ENCODE measurements at places on chromosomes 3 and 15.

DNA sequence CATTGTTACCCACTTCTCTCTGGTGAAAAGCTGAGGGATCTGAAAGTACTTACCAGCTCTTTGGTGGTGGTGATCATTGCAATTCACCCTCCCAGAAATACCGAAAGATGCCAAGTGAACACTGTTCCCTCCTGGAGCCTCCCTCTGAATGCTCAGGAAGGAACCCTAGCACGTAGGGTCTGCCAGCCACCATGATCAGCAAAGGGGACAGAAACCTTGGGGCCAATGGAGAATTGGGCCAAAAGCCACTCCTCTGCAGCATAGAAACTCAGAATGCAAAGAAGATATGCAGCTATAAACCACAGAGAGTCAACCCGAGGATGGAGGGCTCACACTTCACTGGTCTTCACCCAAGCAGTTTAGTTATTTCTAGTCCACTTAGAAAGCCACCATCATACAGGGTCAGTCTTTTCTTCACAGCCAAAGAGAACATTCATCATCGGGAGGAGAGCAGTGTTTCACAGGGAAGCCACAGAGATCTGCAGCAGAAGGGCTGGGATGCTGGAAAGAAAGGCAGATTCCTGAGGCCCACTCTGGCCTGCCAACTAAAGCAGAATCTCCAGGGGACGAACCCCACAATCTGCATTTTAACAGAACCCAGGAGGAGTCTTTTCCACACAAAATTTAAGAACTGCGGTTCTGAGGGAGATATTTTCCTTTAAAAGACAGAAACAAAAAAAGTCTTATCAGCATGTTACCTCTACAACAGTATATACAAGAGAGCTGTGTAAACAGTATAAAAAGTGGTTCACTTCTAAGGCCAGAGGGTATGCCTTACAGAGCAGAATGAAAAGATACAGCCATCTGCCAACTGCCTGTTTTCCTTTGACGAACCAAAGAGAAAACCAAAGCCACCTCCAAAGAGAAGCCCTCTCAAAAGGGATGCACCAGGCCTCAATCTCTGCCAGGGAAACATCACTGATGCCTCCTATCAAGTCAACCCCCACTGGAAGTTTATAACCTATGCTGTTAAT lies 11.3 kb downstream of the TBC1D2B start:
- no peak overlapping the region for H3K4me3 ChIP-seq
- peaks cover 54% of the 10 kb centered on the region for H3K4me1 ChIP-seq
- H3K27ac ChIP-seq, result peak overlapping the region; percentile 68
- no peaks in the 10 kb centered on the region for H3K36me3 ChIP-seq
- no peak for DNase-seq

GRCh38 chr3:42184651-42185443 lies 81.1 kb downstream of the CCK start:
- H3K4me1 ChIP-seq, result peaks cover 12% of the 10 kb centered on the region
- peak; percentile 79 for DNase-seq
- H3K4me3 ChIP-seq, result no peak overlapping the region

- no peak overlapping the region for H3K4me3 ChIP-seq
- no peaks in the 10 kb centered on the region for H3K27me3 ChIP-seq
- H3K36me3 ChIP-seq, result no peaks in the 10 kb centered on the region
- H3K4me1 ChIP-seq, result peaks cover 7% of the 10 kb centered on the region
- no peak overlapping the region for H3K27ac ChIP-seq
Observed at GRCh38 chr15:55868707-55869106, 124.7 kb downstream of the NEDD4 start.

GRCh38 chr3:70527026-70527425 lies 214.6 kb upstream of the MDFIC2 start:
- H3K27ac ChIP-seq, result no peak overlapping the region
- peak; percentile 8 for DNase-seq
- no peaks in the 10 kb centered on the region for H3K36me3 ChIP-seq

DNA sequence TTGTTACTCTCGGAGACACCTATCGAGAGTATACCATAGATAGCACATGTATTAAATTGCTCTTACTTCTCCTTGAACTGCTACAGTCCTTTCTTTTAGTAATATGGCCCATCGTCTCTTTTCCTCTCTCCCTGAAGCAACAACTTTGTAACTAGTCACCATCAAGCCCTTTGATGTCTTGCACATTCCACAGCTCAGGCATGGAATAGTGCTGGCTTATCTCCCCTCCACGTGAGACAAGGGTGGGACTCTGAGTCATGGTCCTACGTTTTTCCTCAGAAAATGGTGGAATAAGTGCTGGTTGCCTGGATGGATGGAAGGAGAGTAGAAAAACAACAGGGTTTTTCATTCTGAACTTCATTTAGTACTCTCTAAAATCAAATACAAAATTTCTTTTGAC lies 163.3 kb upstream of the MBNL1 start:
- H3K27ac ChIP-seq, result no peak overlapping the region
- peaks cover 2% of the 10 kb centered on the region for H3K4me1 ChIP-seq
- peak; percentile 23 for DNase-seq
- H3K4me3 ChIP-seq, result no peak overlapping the region

- no peaks in the 10 kb centered on the region for H3K27me3 ChIP-seq
- H3K27ac ChIP-seq, result peak overlapping the region; percentile 48
- H3K4me3 ChIP-seq, result no peak overlapping the region
- H3K4me1 ChIP-seq, result peaks cover 6% of the 10 kb centered on the region
- DNase-seq, result peak; percentile 95
- H3K36me3 ChIP-seq, result no peaks in the 10 kb centered on the region
Observed at GRCh38 chr15:47293466-47294162, 423.7 kb upstream of the SEMA6D start.

DNA sequence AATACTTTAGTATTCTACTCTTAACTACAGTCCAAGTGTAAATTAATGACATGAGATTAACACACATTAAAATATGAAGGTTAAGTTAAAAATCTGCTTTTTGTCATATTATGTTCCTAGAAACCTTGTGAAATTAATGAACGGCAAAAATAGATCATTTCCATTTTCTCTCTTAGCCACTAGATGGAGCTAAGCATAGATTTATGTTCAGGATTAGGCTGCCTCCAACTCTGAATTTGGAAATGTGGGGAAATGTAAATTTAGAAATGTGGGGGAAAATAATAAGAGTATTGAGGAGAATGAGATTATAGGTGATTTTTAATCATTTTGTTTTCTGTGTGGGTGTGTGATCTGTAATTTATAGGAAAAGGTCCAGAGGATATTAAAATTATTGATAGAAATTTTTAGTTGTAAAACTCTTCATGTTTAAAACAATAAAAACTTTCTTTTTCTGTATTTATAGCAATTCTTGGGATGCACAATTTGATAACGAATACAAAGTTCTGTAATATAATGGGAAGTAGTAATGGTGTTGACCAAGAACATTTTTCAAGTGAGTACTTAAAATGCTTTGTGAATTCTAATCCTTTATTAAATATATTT lies 59.2 kb downstream of the TMOD3 start:
- peaks cover 9% of the 10 kb centered on the region for H3K36me3 ChIP-seq
- H3K27me3 ChIP-seq, result no peaks in the 10 kb centered on the region
- DNase-seq, result peak; percentile 31
- H3K4me1 ChIP-seq, result peaks cover 11% of the 10 kb centered on the region

GRCh38 chr3:136883967-136884720 lies 22.1 kb downstream of the NCK1 start:
- no peaks in the 10 kb centered on the region for H3K27me3 ChIP-seq
- peaks cover 2% of the 10 kb centered on the region for H3K4me1 ChIP-seq
- H3K4me3 ChIP-seq, result no peak overlapping the region
- H3K36me3 ChIP-seq, result no peaks in the 10 kb centered on the region
